Stimulated activated CD4-positive, alpha-beta T cell treated with anti-CD3 and anti-CD28 coated beads, Interleukin-4, amount 100 ng/mL, for 1 hour (primary cell): ENCODE measurements at places on chromosomes 5 and 9.

- no peak for DNase-seq
These were observed 545 bp downstream of the PALM2AKAP2 start for GRCh38 chr9:109780453-109781033.

- no peak for DNase-seq
These were observed 67.4 kb upstream of the ZNF618 start for GRCh38 chr9:113808391-113809358.

GRCh38 chr5:14327624-14328023 is 184.5 kb downstream of the TRIO start:
- no peak for DNase-seq

- no peak for DNase-seq
These were observed 166.3 kb downstream of the DOCK2 start for GRCh38 chr5:169803077-169803981.

DNA sequence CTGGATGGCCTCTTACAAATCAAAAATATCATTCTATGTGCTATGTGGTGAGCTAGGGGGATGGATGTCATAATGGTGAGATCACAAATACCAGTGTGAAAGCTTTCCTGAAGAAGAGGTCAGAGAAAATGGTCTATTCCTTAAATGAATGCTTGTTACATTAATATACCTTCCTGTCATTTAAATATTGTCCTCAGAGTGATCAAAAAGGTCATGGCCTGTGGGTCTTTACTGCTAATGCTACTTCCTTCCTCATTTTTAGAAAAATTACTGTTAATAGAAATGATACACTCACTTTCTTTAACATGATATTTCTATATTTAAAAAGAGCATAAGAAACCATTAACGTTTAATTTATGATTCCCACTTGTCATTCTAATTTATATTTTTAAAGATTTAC is 9.7 kb downstream of the OMD start:
- no peak for DNase-seq

- no peak for DNase-seq
These were observed 10.3 kb downstream of the PTPA start for GRCh38 chr9:129121483-129121882.

GRCh38 chr5:174876-175465 is 16.3 kb upstream of the LRRC14B start:
- DNase-seq: no peak

- DNase-seq: no peak
These were observed 7.6 kb upstream of the ELOVL7 start for GRCh38 chr5:60851626-60852025.

DNA sequence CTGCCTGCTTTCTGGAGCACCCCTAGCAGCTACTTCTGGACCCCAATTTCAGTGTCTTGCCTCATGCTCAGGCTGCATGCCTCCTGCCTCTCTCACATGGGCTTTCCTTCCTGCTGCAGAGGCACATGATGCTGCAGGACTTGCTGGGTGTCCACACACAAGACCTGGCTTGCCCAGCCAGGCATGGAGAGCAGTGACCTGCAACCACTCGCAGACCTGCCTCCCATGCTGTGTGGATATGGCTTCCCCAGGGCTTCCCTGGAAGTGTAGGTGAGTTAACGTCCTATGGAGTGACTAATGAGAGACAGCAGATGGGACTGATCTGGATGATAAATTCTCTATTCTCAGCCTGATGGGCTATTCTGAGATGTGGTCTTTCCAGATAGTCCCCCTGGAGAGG is 53.2 kb upstream of the SMIM32 start:
- no peak for DNase-seq

- DNase-seq: no peak
These were observed 30.4 kb downstream of the C9orf57 start for GRCh38 chr9:72029986-72030385.

GRCh38 chr5:125310749-125311148 is 564.3 kb upstream of the ZNF608 start:
- no peak for DNase-seq

GRCh38 chr5:117859176-117859575 is 1129.2 kb downstream of the DTWD2 start:
- no peak for DNase-seq

DNA sequence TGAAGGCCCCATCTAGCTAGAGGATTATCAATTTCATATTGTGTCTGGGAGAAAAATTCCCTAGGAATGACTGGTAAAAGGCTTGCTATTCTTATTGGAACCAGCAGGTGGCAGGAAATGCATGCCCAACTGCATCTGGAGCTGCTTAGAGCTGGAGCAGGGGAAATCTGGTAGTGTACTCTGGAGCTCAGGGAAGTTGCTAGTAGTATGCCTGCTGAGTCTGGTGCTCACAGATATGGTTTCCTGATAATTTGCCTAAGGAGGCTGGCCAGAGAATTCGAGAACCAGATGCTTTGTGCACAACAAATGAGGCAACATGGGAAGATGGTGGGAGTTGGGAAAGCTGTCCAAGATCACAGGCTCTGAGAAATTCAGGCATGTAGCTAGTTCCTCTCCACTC is 53.7 kb downstream of the G3BP1 start:
- DNase-seq: no peak

DNA sequence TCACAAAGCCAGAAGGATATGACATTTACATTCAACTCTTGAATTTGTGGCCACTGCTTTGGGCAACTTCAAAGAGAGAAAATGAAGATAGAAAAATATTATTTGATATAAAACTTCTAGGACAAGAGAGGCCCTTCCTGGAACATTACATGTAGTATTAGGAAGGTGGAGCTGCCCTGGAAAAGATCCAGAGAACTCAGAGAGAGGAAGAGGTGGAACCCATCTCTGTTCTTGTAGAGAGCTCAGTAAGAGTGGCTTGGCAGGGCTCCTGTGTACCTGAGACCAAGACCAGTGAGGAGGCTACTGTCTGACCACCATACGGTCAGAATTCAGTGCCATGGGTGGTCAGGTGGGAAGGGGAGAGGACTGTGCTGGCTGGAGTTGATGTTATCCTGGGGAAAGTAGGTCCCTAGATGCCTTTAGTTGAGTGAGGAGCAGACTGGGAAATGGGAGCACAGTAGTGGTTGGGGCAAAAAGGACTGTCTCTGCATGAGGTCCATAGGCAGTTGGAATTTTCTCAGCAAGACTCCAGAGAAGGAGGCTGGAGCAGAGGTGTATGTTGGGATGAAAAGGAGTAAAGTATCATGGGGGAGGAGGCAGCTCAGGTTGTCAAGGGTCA is 7.6 kb downstream of the TGFBI start:
- no peak for DNase-seq

GRCh38 chr9:80885894-80886293 is 803.5 kb downstream of the TLE1 start:
- DNase-seq: no peak

- no peak for DNase-seq
These were observed 697 bp upstream of the PRUNE2 start for GRCh38 chr9:76906647-76906975.

GRCh38 chr5:125186911-125187375 is 440.5 kb upstream of the ZNF608 start:
- no peak for DNase-seq

DNA sequence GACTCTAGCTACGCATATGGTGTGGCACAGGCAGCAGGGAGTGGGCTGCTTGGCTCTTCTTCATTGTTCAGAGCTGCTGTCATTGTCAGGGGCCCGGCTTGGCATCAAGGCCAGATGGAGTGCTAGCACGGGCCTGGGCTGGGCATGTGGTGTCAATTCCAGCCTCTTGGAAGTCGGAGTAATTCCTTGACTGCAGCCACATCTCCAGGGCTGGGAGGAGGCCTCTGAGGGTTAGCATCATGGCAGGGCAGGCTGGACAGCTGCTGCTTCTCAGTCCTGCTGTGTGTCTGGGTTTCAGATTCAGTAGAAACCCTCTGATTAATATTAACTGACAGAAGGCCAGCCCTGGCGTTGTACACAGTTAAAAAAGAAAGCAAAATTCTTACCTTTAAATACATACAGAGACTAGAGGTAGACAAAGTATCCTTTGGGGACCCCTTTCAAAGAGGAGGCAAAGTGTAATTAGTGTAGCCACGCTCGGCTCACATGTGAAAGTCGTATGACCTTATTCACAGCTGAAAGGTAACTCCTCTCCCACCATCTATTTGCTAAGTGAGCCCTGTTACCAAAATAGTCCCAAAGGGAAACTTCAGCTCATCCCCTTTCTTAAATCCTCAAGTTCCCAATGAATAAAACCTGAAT is 126.4 kb downstream of the DOCK2 start:
- DNase-seq: no peak

DNA sequence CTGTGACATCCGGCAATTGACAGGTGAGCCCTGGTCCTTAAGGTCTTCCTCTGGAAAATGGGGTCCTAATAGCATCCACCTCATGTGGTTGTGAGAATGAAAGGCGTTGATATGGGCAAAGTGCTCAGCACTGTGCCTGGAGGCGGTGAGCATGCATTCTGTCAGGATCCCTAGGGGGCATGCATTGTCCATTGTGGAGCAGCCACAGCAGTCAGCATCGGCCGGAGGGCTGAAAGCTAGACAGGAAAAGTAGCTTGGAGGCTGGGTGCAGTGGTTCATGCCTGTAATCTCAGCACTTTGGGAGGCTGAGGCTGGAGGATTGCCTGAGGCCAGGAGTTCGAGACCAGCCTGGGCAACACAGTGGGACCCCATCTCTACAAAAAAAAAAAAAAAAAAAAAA is 122.2 kb downstream of the LHX2 start:
- DNase-seq: peak; percentile 17

- DNase-seq: no peak
These were observed 18.6 kb downstream of the JAKMIP2 start for GRCh38 chr5:147763791-147764525.

DNA sequence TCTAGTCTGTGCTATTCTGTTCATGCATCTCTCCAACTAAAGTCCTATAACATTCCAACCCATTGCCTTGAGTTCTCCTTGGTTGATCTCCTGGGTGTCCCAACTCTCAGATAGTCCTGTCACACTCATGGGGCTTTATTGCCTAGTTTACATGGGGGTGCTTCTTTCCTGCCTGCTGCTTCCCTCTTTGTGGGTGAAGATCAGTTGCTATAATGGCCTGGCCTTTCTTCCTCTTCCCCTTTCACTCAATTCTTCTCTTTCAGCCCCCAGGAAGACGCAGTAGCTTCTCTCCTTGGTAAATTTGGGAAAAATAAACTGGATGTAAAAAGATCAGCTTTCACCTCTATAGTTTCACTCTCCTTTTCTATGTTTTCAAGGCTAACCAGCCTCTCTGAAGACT is 66.5 kb downstream of the PTCD2 start:
- no peak for DNase-seq

- no peak for DNase-seq
These were observed 23.5 kb downstream of the GKAP1 start for GRCh38 chr9:83794051-83794450.

- no peak for DNase-seq
These were observed at the start of gene PDLIM4 for GRCh38 chr5:132257131-132258101. TSS of gene PDLIM4 (plus strand) at chr5:132257696. CDS start at chr5:132257735, 39 bp downstream.

DNA sequence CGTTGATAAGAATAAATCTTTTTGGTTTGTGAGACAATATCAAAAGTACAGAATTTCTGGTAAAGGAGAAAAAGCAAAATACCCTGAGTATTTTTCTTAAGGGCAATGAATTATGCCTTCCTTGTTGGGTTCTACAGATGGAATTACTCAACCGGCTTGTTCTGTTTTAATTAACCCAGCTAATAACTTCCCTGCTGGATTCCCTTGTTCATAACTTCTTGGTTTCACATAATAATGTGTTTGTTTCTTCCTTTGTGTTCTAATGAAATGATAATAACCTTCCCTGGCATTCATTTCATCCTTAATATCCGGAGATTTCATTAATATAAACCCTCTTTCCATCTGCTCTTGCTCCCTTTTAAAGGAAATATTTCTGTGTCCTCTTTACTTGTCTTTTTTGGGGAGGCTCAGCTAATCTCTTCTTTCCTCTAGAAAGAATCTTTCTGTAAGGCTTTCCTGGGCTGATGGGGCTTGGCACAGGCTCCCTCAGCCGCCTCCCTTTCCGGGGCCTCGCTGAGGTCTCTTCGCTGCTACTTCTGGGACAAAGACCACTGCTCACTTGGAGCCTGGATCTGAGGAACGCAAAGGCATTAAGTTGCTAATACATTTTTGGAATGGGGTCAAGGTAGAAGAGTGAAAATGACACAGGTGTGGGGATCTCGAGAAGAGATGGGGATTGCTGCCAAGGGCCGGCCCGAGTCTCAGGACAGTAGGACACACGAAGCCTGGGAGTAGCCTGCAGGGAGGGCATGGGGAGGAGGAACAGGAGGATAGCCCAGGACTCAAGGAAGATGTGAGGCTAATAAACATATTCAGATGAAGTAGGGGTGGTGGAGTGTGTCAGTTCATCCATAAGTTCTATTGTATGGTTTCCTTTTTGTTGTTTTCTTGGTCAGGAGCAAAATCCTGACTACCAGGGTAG is 118.5 kb downstream of the NRG2 start:
- DNase-seq: no peak

DNA sequence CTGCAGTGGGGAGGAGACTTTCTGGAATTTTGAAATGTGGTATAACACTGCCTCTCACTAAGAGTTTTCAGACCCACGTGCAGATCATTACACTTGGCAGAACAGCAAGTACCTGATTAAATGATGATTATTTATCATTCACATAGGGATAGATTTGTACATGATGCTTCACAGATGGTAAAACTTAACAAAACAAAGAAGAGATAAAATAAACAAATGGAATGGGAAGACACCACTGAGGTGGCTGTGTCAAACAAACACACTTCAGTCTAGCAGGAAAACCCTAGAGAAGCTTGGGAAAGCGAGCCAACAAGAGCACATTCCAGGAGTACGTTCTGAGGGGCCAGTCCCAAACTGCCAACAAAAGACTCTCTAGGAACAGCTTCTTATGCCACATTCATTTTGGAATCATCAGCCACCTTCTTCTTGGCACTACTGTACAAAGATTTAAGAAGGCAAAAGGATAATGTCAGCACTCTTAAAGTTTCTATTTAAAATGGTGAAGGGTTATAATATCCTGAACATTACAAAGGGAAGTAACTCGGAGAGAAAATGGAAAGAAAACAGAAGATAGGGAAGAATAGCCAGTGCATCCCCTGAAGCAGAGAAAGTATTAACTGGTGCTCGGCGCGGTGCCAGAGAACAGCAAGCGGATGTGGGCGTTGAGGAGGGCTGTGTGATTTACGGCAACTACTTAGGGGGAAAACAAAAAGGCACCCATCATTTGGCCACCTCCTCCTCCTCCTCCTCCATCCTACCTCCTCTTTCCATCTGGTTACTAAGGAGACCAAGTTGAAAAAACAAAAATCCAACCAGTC is 1.6 kb downstream of the MED27 start:
- DNase-seq: peak; percentile 12

DNA sequence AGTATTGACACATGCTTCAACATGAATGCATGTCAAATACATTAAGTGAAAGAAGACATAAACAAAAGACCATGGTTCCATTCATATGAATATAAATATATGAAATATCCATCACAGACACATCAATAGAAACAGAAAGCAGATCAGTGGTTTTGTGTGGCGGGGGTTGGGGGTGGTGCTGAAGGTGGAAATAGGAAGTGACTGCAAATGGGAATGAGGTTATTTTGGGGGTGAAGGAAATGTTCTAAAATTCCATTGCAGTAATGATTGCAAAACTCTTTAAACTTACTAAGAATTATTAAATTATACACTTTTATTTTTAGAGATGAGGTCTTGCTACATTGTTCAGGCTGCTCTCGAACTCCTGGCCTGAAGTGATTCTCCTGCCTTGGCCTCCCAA is 28.7 kb downstream of the TAF1L start:
- DNase-seq: no peak
